Stimulated activated CD4-positive, alpha-beta T cell treated with anti-CD3 and anti-CD28 coated beads, TNF-alpha, amount 100 ng/mL, for 4 hours (primary cell): ENCODE measurements at places on chromosomes 6 and 20.

GRCh38 chr6:367298-367794, 24.2 kb upstream of the IRF4 start:
- DNase-seq = no peak

GRCh38 chr6:39892490-39893129, 41.7 kb downstream of the MOCS1 start:
- no peak for DNase-seq

GRCh38 chr20:24965065-24965919, 16.2 kb downstream of the CST7 start:
- DNase-seq = no peak

DNA sequence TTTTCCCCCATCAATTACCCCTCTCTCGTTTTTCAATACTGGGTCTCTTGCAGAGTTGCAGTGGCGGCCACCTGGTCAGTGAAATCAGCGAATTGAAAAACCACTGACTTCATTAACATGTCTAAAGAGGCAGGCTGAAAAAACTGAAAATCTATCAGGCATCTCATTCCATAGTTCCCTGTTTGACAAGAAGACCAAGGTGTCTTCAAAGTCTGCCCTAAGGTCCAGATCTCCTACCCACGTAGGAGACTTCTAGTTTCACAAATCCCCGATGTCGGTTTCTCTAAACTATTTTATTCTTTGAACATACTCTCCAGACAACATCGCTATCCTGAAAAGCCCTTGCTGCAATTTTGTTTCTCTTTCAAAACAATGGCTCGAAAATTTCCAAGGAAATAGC, 796 bp upstream of the TUBB start:
- no peak for DNase-seq

GRCh38 chr6:139029470-139030227, 1.1 kb downstream of the ABRACL start:
- no peak for DNase-seq

GRCh38 chr20:42610070-42610469, 579.6 kb downstream of the PTPRT start:
- no peak for DNase-seq

- no peak for DNase-seq
These were observed 274.1 kb upstream of the CITED2 start for GRCh38 chr6:139648430-139649000.

- DNase-seq = no peak
These were observed 113.0 kb upstream of the IYD start for GRCh38 chr6:150255840-150256239.

DNA sequence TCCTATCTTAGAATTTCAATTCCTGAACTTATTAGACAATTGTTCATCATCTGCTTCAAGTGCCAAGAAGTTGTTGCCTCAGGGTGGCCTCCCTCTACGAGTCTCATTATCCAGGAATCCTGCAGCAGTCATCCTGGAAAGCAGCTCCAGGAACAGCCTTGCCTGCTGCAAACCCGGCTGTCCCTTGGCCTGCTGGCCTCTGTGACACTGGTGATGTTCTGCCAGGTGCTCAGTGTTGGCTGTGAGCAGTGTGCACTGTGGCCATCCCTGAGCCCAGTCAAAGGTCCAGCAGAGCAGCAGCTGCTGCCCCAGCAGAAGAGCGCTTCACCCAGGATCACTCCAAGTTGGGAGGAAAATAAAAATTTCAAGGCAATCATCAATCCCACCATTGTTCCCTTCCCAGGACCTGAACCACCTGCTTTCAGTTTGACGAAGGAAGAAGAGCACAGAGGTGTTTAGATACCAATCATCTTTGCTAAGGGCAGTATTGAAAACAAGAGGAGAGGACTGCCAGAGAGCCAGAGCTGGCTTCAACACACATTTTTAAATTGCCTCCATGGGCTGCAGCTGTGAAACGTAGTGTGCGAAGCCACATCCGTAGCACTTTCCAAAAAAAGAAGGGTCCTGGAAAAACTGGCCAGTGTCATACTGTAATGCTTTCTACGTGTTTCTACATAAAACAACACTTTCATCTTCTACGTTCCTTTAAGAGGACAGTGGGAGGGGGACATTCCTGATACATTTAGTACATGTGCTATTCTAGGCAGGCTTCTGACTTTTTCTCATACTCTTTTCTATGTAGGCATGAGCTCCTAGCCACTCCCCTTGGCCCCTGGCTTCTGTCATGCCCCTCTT, 7.2 kb upstream of the FAM50B start:
- DNase-seq = no peak

GRCh38 chr6:150738092-150738629, 127.3 kb upstream of the MTHFD1L start:
- DNase-seq = no peak

GRCh38 chr20:41230136-41230535, 87.4 kb downstream of the ZHX3 start:
- DNase-seq = no peak

GRCh38 chr6:56531839-56532595, 110.7 kb downstream of the DST start:
- no peak for DNase-seq

DNA sequence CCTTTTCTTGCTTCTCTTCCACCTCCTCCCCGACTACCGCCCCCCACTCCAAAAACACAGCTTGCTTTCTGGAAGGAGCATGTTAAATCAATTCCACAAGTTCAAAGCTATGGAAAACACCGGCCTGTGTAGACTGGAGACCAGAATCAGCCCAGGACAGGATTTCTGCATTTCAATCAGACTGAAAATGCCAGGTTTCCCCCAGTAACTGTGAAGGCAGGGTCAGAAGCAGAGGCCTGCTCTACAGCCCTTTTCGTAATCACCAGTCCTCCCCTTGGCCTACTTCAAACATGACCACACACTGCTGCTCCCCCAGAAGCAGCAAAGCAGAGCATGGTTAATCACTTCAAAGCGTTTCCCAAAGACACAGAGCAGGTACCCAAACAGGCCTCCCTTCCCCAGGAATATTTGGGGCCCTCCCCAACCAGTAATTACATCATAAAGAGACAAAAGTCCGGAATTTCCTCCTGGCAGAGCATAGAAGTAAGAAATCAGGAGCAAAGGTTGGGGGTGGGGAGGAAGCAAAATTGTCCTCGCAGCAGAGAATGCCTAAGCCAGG, 38.4 kb downstream of the ZMYND8 start:
- DNase-seq = no peak

- DNase-seq = no peak
These were observed 421.3 kb upstream of the BTBD3 start for GRCh38 chr20:11496380-11496779.

DNA sequence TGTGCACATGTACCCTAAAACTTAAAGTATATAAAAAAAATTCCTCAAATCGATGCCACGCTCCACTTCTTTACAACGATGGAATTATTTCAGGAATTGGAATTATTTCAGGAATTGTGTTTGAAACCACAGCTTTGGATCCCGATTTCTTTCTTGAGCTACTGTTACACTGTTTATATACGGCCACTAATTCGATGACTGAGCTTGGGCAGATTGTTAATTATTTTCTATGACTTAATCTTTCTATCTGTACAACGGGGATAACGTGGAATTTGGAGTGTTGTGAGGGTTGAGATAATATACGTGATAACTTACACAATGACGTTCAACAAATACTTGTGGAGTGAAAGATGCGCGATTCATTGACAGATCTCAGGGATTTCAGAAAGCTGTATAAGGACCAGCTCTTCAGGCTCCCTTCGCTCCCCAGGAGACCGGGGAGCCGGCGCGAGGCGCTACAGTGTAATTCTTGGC, 171.3 kb downstream of the SLC16A10 start:
- no peak for DNase-seq

DNA sequence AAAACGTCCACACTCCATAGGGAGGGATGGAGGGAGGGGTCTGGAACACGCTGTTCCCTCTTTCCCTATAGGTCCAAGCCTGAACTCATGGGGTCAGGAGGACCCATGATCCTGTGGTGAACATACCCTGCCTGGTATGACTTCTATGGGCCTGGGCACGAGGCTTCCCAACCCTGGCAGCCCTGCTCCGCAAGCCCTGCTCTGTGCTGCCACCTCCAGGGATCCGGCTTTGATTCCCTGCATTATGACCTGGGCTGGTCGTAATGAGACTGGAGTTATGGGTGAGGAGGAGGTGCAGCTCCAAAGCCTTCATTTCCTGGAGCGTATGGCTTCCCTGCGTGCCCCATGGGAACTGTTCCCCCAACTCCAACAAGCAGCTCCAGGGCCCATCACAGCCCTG, 54.9 kb downstream of the CDH22 start:
- DNase-seq = no peak

DNA sequence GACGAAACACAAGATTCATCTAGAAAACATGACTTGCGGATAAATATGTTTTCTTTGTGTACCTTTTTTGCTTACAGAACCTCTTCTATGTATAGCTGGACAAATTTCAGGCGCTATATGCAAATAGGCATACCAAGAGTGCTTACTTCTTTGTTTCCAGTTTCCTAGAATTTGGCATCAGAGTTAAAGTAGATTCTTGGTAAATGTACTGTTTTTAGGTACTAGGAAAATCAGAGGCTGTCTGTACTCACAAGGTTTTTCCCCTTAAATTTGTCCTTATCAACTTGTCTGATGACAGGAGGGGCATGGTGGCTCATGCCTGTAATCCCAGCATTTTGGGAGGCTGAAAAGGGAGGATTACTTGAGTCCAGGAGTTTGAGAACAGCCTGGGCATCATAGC, 124.9 kb upstream of the TMEM170B start:
- no peak for DNase-seq

DNA sequence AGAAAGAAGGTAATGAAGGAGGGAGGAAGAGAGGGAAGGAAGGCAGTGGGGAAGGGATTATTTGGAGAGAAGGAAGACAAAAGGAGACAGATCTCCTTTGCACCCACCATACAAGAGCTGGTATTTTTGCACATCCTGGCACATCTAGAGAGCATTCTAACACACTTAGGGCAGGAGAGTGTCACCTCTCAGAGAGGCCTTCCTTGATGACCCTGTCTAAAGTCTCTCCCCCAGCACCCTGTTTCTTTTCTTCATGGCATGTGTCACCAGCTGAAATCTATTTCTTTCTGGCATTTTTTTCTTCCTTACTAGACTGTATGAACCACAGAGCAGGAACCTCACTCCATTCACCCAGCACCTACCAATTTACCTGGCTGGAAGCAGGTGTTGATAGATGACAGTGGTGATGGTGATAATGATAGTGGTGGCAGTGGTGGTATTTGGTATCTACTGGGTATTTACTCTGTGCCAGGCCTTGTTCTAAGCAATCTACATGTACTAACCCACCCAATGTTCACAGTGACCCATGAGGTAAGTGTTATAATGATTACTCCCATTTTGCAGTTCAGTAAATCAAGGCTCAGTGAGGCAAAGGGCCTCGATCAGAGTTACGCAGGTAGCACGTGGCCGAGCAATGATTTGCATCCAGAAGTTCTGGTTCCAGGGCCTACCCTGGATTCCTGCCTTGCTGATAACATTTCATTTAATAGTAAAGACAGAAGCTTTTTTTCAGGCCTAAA, 131.8 kb downstream of the NFATC2 start:
- DNase-seq = no peak

DNA sequence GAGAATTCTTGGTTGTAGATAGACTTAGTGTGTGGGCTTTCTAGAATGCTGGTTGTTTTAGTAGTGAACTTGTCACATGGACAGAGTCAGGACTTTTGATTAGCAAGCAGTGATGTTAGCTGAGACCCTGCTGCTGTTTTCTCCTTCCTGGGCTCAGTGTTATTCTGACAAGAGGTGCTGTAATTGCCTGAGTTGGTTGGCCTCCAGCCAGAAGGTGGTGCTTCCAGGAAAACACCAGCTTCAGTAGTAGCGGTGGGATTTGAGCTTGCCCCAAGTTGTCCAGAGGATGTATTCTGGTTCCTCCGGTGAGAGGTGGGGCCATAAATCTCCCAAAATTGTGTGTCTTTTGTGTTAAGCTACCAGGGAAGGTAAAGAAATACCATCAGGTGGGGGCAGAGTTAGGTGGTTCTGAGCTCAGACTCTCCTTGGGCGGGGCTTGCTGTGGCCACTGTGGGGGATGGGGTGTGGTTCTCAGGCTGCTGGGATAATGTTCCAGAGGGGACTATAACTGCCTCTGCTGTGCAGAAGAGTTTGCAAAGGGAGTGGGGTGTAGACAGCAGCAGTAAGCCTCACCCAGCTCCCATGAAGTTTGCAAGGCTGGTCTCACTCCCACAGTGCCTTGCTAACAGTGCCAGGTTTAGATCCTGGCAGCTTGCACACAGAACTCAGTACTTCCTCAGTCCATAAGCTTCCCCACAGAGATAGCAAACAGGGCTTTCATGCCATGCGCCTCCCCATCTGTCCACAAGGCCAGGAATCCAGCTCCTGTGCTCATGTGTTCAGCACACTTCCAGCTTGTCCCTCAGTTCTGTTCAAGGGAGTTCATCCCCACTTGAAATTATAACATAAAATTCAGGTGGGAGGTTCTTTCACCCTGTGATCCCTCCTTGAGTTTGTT, 278.4 kb upstream of the PTCHD4 start:
- no peak for DNase-seq

- no peak for DNase-seq
These were observed 66.8 kb downstream of the TBC1D7 start for GRCh38 chr6:13261464-13261994.

DNA sequence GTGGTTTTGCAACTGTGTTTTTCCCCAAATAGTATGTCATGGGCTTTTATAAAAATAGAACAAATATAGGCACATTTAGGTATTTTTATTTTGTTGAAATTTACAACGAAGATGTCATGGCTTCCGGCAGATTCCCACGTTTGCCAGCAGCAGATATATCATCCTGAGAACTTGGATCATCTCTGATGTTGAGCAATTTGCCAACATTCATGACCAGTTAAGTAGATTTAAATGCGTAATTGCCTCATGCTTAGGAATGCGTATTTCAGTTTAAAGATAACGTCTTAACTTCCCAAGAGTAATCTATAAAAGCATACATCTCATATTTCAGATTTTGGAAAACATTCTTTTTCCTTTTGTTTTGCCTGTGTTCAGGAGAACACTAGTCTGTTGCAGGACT, 457.8 kb downstream of the QKI start:
- no peak for DNase-seq

DNA sequence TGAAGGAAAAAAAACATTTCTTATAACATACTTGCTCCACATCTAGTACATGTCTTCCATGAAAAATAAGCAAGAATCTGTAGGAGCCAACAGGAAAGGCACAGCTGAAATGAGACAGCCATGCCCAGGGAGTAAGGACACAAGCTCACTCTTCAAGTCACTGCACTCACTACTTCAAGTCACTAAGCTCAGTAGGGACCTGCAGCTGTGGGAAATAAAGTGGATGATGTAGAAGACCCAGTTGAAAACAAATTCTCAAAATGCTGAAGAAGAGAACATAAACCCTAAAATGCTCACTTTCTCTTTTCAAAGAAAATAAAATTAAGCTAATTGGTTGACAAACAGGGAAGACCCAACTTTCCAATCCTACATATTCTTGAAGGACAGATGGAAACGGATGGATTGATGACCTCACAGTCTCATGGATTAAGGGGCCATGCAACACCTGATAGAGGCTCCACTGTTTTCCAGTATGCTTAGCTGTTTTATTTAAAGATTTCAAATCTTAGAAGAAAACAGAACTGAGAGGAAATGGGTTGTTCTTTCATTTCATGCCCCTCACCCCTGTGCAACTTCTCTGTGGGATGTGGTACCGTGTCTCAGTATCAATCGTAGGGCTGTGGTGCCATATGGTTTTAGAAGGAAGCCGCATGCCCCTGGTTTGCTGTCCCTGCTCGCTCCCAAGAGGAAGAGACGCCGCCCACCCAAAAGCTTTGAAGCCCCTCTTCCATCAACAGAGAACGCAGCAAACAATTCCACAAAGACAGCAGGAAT, 133.3 kb downstream of the WDR27 start:
- no peak for DNase-seq
